Activated T-cell treated with anti-CD3 and anti-CD28 coated beads, Interleukin-2, amount 50 U/mL, for 48 hours (primary cell): ENCODE measurements at places on chromosomes 6 and 20.

- no peak for DNase-seq
Measured at GRCh38 chr20:62888910-62889309, 27.3 kb upstream of the TCFL5 start.

DNA sequence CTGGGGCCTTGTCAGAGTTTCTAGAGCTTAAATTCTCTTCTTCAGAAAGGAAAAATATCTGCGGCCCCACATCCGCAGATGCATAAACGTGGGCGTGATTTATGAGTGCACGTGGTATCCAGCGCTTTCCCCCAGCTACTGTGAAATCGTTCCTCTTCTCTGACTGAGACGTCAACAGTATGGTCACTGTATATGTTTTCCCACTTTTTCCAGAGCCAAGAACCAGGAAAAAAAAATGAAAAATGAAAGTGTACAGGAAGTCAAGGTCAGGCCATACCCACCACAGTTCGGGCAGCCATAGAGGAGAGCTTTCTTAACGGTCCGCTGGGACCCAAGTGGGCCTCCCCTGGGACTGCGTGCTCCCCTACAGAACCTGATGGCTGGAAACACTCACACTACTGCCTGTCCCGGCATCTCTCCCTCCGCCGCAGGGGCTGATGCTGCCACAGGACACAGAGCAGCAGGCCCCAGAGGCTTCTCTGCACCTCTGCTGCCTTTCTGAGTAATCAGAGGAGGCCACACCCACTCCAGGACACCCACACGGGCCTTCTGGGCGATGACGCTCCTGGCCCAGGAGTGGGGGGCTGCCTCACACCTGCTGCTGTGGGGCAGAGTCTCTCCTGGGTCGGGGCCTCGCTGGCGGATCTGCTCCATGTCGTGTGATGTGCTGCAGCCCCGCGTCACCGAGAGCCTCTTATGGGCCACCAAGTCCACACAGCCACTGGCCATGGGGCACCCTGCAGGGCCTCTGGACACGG lies 16.4 kb upstream of the STX16 start:
- DNase-seq, result peak; percentile 73

DNA sequence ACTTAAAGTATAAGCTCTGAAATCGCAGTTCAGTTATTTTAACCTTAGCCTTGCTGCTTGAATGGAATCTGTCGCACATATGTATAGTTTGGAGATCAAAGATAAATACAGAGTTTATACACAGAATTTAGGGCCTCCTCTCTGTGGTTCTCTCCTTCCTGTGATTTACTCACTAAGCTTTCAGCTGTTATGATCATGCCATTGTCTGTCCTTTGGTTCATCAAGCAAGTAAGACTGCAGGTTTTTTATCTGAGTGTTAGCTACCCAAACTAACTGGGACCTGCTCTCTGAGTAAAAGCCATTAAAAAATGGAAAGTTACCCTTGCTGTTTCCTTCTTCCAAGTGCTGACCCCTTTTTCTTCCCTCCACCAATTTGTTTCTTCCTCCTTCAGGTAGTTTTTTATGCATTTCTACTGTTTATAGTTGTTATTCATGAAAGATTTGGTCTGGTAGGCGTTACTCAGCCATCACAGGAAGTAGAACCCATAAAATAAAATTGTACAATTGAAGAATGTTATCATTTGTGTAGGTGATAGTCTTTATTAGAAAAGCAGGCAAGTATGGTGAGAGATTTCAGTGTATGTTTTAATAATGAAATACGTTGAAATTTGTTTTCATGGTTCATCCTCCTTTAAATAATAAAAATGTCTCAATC lies 33.7 kb upstream of the SUMO4 start:
- DNase-seq, result no peak

- DNase-seq, result no peak
Measured at GRCh38 chr6:155036907-155037306, 41.8 kb downstream of the TIAM2 start.

DNA sequence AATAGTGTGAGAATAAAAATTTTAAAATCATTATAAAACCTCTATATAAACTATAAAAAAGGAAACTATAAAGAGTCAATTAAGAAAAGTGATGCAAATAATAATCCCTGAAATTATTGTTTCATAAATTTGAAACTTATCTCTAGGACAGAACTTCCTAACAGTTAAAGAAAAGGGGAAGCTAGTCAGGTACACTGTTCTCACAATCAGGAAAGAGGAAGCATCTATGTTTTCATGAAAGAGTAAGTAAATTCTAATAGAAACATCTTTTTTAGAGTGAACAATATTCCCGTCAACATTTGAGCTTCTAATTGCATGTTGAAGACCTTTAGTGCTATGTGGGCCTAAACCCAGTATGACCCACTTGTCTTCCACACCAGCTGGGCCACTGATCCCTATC lies 1.2 kb upstream of the ADGRF1 start:
- DNase-seq, result no peak

- no peak for DNase-seq
Measured at GRCh38 chr20:44810391-44811149, at the start of gene RIMS4. RIMS4 (minus strand) TSS chr20:44810546; CDS start chr20:44810271, 275 bp downstream.

- no peak for DNase-seq
Measured at GRCh38 chr20:34250005-34250404, 8.8 kb downstream of the ASIP start.

DNA sequence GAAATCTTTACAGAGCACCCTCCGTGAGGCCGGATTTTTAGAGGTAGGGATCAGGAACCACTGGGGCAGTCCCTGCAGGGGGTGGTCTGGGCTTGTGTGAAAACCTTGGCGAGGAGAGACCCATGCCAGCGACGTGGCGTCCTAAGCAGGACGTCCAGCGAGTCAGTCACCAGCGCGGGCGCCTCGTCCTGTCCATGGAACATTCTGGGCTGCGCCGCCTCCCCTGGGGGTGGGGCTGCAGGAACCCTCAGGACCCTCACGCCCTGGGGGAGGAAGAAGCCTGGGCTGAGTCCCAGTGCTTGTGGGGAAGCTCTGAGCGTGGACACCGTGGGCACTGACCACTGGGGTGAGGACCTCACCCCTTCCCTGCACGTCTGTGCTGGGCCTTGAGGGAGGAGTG lies 25.7 kb upstream of the DACT2 start:
- DNase-seq, result no peak

DNA sequence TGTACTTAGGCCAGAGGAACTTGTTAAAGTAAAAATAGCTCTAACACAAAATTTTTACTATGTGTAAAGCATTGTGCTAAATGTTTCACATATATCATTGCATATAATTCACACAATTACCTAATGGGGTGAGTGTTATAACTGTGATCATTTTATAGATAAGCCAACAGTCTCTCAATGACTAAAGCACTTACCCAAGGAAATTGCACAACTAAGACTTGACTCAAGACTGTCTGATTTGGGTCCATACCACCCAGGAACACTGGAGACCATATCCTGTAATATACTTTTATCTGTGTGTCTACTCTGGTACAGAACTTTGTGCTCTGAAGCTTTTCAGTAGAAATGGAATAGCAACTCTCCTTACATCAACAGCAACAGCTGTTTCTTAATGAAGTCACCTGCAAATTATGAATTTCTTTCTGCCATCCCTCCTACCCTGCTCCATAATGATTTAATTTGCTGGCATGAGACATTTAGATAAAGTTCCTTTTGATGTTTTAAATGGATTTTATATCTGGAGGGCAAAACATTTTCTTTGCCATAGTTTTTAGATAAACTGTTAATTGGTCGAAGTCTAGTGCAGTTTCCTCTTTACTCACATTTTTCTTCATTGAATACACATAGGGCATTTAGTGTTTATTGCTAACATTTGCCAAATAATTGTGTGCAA lies 47.5 kb downstream of the TSPYL4 start:
- DNase-seq, result no peak

- no peak for DNase-seq
Measured at GRCh38 chr6:7621761-7622160, 31.8 kb downstream of the SNRNP48 start.

DNA sequence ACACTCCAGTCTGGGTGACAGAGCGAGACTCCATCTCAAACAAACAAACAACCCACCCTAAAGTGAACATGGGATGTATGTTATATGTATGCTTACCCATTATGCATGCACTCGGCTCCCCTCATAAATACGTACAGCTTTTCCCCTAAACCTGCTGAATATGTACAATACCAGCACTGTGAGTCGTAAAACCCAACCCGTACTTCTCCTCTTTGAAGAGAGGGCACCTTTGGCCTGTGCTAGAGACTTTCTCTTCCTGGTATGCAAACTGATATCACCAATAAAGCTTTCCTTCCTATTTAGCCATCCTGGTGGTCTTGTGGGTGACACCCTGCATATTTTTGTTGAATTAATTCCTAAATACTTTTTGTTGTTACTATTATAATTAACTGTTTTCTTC lies 51.3 kb downstream of the VSTM2L start:
- DNase-seq, result no peak

GRCh38 chr20:57135875-57136274 lies 130.6 kb downstream of the BMP7 start:
- DNase-seq, result no peak

- DNase-seq, result no peak
Measured at GRCh38 chr6:107538856-107539387, 49.0 kb downstream of the SOBP start.

DNA sequence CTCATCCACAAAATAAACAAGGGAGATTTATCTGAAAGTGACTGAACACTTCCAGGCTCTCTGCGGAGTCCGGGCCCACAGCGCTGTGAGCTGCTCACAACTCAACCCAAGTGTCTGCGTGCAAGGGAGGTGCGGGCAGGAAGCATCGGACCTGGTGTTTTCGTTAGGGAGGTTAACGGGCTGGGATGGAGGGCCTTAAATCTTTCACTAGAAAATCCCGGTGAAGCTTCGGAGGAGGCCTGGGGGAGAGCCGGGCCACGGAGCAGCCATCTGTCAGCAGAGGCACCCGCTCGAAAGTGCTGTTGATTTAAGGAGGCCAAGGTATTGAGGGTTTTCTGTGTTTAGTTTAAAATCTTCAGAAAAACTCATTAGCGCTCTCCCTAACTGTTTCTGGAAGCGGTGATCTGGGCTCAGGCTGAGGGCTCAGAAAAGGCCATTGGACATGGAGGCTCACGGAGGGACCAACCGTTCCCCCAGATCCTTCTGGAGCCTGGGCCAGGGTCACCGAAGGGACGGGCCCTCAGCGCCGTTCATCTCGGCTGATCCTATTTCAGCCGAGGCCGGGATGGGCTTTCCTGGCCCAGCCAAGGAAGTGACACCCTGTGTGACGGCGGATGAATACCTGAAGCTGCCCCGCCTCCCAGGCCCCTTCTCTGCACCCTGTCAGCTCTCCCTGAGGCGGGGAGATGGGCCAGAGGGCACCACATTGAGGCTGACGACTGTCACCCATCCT lies 20.7 kb downstream of the GATA5 start:
- DNase-seq, result no peak

DNA sequence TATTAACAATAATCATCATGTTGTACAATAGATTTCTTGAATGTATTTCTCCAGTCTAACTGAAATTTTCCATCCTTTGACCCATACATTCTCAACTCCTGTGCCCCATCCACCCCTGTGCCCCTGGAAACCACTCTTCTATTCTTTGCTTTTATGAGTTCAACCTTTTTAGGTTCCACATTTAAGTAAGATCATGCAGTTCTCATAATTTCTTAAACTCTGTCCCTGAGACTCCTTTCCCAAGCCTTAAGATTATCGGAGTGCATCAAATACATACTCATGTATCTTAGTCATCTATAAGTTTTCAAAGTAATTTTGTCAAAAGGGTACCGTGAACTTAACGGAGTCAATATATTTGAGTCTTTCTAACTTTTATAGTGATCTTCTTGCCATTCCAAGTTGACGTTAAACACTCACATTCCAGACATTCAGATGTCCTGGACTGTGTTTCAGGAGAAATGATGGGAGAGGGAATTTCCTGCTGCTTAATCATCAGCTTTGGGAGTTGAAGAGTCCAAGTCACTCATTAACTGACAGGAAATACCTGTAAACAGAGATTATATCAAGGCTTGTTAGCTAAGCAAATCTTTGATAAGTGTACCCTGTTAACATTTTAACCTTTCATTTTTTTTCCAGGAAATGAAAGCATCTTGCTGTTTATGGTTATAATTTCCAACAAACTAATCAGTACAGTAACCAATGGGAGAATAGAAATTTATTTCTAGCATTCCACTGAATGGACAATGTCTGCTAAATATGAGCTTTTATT lies 73.3 kb downstream of the ADGRG6 start:
- no peak for DNase-seq

GRCh38 chr6:123888771-123889513 lies 85.3 kb downstream of the NKAIN2 start:
- DNase-seq, result no peak

- DNase-seq, result no peak
Measured at GRCh38 chr20:16209951-16210361, 363.3 kb downstream of the KIF16B start.

GRCh38 chr6:111716325-111716724 lies 110.6 kb upstream of the TRAF3IP2 start:
- peak; percentile 4 for DNase-seq

GRCh38 chr6:44054721-44055559 lies 72.3 kb downstream of the MRPL14 start:
- no peak for DNase-seq

DNA sequence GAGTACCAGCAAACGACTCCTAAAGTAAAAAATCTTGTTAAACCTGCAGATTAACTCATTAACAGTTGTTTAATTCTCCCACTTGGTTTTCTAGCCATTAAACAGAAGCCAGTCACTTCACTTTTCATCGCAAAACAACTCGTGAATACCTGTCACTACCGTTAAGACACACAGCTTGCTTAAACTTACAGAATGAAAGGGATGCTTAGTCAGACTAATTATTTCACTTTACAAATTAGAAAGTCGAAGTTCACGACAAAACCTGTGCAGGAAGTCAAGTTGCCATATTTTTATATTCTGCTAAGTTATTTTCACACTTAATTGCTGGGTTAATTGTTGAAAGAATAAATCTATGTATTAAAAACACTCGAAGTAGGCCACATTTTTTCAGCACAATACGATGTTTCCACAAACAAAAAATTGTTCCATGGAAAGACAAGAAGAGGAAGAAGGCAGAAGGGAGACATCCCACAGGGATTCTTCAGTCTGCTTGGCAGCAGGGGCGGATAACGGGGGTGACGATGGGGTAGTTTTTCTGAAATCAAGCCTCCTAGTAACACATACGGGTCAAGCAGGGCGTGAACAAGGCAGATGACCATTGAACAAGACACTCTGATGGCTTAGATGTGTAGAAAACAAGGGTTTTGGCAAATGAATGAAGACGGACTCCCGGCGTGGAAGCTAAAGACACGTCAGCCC lies 933 bp downstream of the SSR1 start:
- DNase-seq, result peak; percentile 60

DNA sequence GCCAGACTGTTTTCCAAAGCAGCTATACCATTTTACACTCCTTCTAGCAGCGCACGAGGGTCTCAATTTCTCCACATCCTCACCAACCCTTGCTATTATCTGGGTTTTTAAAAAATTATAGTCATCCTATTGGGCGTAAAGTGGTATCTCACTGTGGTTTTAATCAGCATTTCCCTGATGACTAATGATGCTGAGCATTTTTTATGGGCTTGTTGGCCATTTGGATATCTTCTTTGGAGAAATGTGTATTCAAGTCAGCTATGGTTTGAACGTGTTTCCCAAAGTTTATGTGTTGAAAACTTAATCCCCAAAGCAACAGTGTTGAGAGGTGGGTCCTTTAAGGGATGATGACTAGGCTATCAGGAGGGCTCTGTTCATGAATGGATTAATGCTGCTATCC lies 6.7 kb downstream of the MCUR1 start:
- no peak for DNase-seq

GRCh38 chr6:31468311-31468710 lies 29.6 kb upstream of the MICB start:
- DNase-seq, result no peak
